ENCODE measurements at places on chromosomes 16 and 17. TPM values are rescaled to one million over a fixed set of nuclear protein-coding genes. Genes with fewer than 3 reads are reported as not detected.

The PIPOX gene
- 91.7 TPM for total RNA-seq

The CNGB1 gene
- total RNA-seq = not detected

The ARHGDIG gene
- total RNA-seq = not detected

GRCh38 chr16:74304164-74304834 is 7.7 kb downstream of the PSMD7 start:
- H3K27ac ChIP-seq = no peak overlapping the region
- no peak overlapping the region for H3K4me3 ChIP-seq
- no peaks in the 10 kb centered on the region for H3K27me3 ChIP-seq
- DNase-seq = no peak

DNA sequence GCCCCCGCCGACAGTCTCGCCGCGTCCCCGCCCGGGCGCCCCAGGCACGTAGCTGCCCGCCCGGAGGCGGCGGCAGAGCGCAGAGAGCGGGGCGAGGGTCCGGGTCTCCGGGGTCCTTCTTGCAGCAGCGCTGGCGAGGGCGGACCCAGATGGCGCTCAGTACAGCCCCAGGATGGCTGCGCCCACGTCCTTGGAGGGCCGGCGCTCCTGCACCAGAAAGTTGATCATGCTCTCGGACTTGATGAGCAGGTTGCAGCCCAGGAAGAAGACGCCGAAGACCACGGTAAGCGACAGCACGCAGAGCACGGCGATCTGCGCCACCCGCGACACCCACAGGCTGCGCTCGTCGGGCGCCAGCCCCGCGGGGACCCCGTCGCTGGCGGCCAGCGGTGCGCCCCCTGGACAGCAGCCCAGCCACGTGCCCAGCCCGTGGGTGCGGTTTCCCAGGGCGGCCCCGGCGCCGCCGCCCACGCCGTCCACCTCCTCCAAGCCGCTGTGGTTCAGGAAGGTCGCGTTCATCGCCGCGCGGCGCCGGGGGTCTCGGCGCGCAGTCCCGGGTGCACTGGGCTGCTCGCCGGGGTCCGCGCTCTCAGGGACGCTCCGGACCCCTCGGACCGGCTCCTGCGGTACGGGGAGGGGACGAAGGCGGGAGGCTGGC is 435 bp downstream of the RPRML start:
- peaks cover 8% of the 10 kb centered on the region for H3K4me1 ChIP-seq
- peak overlapping the region; percentile 66 for H3K4me3 ChIP-seq
- H3K27ac ChIP-seq = peak overlapping the region; percentile 6
- no peaks in the 10 kb centered on the region for H3K27me3 ChIP-seq
- H3K36me3 ChIP-seq = no peaks in the 10 kb centered on the region

DNA sequence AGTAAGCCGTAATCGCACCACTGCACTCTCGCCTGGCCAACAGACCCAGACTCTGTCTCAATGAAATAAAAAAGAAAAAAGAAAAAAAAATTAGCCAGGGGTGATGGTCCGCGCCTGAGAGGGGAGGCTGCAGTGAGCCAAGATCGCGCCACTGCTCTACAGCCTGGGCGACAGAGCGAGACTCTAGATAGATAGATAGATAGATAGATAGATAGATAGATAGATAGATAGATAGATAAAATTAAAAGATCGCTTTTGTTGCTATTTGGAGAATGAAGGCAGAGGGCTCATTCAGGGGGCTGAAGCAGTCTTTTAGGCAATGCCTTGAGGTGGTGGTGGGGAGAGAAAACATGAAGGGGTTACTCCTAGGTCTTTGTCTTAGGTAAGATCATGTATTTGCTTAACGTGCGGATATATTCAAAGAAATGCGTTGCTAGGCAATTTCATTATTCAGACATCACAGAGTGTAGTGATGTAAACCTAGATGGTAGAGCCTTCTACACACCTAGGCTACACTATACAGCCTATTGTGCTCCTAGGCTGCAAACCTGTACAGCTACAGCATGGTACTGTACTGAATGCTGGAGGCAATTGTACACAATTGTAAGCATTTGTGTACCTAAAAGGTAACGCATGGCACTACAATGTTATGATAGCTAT is 4.3 kb upstream of the HES7 start:
- no peak overlapping the region for H3K4me3 ChIP-seq
- H3K27me3 ChIP-seq = no peaks in the 10 kb centered on the region
- no peak for DNase-seq
- H3K4me1 ChIP-seq = no peaks in the 10 kb centered on the region

- H3K27me3 ChIP-seq = 0 out of 2 replicates have a peak, but pooled peaks cover 4% of the 10 kb centered on the region
- peaks cover 7% of the 10 kb centered on the region for H3K4me1 ChIP-seq
- H3K4me3 ChIP-seq = no peak overlapping the region
- H3K27ac ChIP-seq = no peak overlapping the region
- DNase-seq = no peak
Observed at GRCh38 chr16:67283826-67284555, 4.7 kb downstream of the PLEKHG4 start.

DNA sequence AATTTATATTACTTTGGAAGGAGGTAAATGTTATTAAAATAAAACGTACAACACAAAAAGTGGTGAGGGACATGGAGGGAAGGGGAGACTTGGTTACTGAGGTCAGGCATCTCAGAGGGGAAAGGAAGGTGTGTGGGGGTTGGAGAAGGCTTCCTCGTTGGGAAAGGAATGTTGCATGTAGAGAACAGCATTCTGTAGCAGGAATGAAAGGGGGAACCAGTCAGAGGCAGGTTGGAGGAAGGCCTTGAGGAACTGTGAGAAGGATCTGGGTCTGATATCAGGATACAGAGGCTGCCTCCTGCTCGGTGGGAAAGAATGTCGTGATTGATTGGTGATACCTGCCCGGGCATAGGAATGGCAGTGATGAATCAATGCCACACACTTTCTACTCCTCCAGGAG is 103.3 kb upstream of the ZFHX3 start:
- H3K4me1 ChIP-seq = peaks cover 3% of the 10 kb centered on the region
- H3K36me3 ChIP-seq = no peaks in the 10 kb centered on the region
- no peaks in the 10 kb centered on the region for H3K27me3 ChIP-seq
- H3K4me3 ChIP-seq = no peak overlapping the region
- H3K27ac ChIP-seq = no peak overlapping the region
- DNase-seq = no peak

DNA sequence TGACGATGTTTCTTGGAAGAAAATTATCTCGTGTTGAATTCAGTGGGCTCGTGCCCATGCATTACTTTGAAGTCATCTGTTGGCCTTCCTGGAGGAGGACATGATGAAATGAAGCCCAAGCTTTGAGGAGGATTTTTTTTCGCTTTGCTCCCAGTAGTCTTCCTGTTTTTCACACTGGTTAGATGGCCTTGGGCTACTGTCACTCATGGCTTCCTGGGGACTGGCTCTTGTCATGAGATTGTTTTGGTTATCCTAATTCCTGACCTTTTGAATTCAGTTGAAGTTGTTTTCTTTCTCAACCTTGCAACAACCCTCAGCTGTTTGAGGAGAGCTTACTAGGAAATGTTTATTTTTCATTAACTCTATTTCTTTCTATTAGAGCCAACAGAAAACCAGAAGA is 430.7 kb downstream of the HS3ST3B1 start:
- H3K27me3 ChIP-seq = no peaks in the 10 kb centered on the region
- no peaks in the 10 kb centered on the region for H3K4me1 ChIP-seq
- no peak for DNase-seq
- H3K4me3 ChIP-seq = no peak overlapping the region
- H3K36me3 ChIP-seq = no peaks in the 10 kb centered on the region
- no peak overlapping the region for H3K27ac ChIP-seq

DNA sequence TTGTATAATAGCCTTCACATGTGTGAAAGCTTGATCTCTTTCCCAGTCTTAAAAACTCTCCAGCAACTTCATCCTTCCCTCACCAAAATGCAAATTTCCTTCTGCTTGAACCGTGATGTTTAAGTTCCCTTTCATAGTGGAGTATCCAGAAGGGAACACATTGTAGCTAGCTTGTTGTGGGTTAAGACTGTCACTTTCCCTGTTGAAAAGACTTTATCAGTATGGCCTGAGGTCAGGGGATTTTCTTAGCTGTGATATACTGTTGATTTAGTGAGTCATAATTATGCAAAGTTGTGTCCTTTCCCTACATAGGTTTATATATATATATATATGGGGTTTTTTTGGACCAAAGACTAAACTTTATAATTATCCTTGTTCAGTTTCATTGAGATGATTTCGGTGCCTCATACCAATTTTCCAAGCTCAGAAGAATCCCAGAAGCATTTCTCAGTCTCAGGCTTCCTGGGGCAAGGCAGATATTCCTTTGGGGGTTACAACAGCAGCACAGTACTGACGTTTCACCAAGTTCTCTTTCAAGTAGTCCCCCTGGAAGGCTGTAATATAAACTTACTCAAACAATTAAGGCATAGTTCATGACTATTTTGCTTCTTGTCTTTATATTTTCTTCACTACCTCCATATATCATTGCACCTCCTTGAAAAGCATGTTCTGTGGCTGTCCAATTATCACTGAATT is 35.7 kb downstream of the ESRP2 start:
- no peak overlapping the region for H3K27ac ChIP-seq
- no peaks in the 10 kb centered on the region for H3K27me3 ChIP-seq
- no peaks in the 10 kb centered on the region for H3K36me3 ChIP-seq
- H3K4me1 ChIP-seq = no peaks in the 10 kb centered on the region
- no peak overlapping the region for H3K4me3 ChIP-seq
- DNase-seq = no peak

All from SJCRH30 (cell line).